ENCODE measurements at places on chromosomes 1 and 21.

DNA sequence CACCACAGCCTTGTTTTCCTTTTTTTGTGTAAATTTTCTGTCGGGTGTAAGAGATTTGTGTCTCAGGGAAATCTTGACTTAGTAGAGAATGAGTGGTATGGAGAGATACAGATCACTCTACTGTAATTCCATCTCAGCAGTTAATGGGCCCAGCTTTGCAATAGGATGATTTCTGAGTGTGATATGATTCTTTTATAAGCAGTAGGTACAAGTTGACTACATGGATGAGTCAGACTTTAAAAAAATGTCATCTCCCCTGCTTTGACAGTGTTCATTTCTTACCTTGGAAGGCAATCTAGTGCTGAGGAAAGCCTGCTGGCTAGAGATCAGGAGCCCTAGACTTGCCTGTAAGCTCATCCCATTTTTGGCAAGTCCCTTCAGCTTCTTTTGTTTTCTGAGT is 261.9 kb downstream of the RYR2 start:
- DNase-seq: no peak

DNA sequence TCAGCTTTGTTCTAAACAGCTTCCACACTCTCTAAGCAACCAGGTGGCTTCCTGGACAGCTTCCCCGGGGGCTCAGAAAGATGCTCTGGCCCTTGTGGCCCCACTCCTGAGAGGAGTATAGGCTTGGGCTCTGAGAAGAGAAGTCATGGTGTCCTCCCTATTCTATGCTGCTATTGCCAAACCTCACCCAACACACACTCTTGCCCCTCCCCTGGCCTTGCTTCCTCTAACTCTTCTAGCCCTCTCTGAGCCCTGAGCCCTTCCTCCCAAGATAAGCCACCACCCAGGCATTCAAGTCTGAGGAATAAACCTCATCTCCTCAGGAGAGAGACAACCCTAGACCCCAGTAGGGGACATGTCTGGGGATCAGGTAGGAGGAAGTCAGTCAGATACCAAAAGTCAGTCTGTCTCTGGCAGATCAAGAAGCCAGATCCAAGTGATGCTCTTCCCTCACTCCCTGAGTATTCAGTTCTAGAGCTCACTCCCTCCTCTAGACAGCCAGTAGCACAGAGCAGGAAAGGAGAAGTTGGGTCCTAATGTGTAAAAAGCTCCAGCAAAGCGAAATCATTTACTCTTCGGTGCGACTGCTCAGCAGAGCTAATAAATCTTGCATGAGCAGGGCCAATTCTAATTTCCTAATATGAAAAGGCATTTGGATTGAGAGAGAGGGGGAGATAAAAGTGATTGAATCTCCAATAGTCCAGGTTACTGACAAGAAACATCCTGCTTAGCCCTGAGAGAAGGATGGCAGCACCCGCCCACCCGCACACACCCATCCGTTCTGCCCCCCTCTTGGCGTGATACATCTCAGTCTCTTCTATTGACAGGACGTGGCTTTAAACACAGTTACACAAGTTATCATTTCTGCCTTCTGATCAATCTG is 50.5 kb downstream of the DMAP1 start:
- DNase-seq: no peak

GRCh38 chr1:221855156-221855555 is 113.3 kb upstream of the DUSP10 start:
- DNase-seq: no peak

GRCh38 chr1:10589074-10589473 is 114.3 kb downstream of the PEX14 start:
- no peak for DNase-seq

DNA sequence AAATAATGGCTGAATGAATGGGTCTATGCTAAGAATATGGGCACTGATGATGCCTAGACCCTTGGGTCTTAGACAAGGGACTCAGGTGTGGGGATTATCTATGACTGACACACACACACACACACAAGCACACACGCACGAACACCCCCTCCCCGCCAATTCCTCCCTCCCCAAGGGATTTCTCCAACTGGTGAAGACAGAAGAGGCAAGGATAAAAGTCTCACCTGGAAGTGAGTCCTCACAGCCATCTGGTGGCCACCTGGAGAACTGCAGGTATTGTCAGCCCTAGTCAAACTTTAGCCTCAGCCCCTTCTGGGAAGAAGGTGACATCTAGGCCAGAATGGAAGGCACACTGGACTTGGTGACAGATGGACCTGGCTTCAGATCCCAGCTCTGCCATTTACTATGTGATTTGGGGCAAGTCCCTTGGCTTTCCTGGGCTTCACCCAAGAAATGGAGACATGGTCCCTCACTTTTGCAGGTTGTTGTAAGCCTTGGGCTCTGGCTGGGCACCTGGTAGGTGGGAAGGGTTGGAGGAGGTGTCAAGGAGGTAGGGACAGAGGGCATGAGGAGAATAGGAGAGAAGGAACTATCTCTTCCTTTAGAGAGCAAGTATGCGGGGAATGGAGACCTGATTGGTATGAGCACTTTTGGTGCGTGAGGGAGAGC is 4.0 kb upstream of the GPR3 start:
- no peak for DNase-seq

GRCh38 chr21:39612233-39613040 is at the start of gene B3GALT5:
Gene B3GALT5 (plus strand): TSS chr21:39612940. CDS start chr21:39660560, 47,620 bp downstream.
- DNase-seq: peak; percentile 18

DNA sequence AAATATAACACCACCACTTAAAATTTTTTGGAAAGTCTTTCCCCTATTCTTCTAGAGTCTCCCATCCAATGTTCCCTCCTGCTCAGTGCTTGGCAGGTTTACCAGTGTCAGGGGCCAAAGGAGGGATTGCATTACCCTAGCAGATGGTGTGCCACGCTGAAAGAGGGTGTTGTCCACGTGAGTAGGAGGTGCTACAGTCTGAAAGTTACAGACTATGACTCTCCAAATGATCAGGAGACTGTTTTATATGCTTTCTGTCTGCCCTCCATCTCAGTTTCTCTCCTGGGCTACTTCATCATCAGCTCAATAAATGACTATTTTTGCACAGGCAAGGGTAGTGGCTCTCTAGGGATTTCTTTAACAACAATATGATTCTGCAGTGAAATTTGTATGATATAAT is 31.3 kb upstream of the ANGPTL7 start:
- DNase-seq: no peak

GRCh38 chr1:19596065-19596713 is 47.9 kb upstream of the NBL1 start:
- DNase-seq: no peak

DNA sequence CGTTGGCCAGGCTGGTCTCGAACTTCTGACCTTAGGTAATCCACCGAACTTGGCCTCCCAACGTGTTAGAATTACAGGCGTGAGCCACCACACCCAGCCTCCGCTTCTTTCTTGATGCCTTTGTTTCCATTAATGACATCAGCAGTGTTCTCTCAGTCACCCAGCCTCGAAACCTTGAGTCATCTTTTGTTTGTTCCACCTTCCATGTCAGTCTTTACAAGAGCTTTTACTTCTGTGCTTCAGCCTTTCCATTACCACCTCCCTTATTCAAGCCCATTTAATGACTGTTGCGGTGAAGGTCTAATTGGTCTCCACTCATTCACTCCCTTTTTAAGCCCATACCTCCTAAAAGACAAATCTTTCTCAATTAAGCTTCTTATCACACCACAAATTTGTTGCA is 146.6 kb upstream of the ADGRL2 start:
- no peak for DNase-seq

DNA sequence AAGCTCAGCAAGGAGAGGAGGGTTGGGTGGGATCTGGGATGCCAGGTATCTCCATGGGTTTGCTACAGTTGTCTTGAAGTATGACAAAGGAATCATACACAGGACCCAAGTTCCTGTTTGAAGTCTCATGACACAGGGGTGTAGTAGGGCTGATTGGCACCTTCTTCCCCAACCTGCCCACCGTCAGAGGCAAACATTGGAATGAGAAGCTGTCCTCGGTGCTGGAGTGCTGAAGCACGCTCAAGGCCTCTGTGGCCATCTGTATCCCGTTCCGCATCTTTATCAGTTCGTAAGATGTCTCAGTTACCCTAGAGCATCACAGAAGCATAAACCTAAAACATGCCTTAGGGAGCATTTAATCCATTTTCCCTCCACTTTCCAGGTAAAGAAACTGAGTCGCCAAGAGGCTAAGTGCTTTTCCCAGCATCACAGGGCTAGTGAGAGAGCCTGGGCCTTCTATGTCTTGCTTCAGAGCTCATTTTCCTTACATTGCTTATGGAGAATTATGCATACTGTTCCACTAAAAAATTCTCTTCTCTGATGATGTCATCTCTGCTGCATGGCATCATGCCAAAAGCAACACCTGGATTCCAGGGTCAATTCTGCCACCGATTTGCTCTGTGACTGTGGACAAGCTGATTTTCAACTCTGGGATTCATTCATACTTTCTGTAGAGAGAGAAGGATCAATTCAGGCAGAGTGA is 34.2 kb downstream of the VWA5B1 start:
- no peak for DNase-seq

GRCh38 chr1:30704765-30705509 is 18.4 kb downstream of the MATN1 start:
- peak; percentile 40 for DNase-seq

DNA sequence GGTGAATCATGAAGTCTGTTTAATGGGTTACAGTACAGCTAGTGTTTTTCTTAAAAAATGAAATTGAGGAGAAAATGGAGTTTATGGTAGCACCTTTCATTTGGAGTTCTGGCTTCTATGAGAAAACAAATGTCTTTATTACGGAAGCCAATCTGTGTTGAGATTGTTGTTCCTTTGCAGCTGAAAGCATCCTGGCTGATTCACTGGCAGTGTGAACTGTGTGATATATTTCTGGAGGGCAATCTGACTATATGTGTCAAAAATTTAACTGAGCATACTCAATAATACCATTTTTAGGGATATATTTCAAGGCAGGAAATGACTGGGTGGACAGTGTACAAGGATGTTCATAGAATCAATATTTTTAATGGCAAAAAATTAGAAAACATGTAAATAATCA is 46.6 kb upstream of the LYST start:
- DNase-seq: no peak

GRCh38 chr21:46634427-46634826 is 1.0 kb upstream of the PRMT2 start:
- no peak for DNase-seq

DNA sequence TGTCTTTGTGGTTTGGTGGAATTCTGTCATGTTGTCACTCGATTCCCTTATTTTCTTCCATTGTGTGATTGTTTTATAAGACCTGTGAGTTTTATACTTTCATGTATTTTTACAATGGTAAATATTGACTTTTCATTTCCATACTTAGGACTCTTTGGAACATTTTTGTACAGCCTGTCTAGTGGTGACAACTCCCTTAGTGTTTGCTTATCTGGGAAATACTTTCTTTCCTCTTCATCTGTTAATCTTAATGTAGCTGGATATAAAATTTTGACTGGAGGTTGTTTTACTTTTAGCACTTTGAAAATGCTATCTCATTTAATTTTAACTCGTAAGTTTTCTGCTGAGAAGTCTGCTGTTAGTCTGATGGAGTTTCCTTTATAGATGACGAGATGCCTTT is 310.5 kb downstream of the NUF2 start:
- no peak for DNase-seq

- no peak for DNase-seq
These were observed 34.8 kb upstream of the HSD3B1 start for GRCh38 chr1:119472080-119472818.

DNA sequence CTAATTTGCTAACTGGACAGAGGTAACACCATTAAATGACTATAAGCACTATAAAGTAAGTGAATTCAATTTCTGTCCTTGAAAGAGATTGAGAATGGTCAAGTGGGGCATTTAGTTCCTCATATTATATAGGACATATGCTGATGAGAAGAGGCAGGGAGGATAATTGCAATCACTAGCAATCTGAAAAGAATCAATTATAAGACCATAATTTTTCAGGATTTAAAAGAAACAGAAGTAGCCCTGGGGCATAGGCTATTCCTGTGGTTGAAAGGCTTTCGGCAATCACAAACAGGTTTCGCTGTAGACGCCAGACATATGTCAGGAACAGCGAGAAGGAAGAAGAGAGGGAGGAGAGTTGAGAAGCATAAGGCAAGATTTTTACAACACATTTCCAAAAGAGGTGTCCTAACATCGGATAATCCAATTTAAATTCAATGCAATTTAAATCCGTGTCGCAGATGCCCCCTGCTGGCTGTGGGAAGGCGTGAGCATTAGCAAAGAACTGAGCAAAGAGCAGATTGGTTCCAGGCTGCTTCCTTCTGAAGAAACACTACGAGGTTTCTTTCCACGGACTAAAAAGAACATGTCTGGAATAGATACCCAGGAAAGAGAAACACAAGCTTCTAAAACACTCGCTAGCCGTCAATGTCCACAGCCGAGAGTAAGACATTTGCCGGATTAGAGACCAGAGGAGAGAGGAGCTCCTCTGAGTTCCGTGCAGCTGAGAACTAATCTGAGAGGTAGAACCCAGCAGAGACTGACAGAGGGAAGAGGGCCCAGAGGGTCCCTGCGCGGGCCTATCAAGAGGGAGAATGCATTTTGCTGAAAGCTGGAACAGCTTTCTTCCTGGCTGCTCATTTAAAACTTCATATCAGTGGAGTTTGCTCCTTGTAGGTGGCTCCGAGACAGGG is 27.9 kb downstream of the RGS5 start:
- peak; percentile 74 for DNase-seq

DNA sequence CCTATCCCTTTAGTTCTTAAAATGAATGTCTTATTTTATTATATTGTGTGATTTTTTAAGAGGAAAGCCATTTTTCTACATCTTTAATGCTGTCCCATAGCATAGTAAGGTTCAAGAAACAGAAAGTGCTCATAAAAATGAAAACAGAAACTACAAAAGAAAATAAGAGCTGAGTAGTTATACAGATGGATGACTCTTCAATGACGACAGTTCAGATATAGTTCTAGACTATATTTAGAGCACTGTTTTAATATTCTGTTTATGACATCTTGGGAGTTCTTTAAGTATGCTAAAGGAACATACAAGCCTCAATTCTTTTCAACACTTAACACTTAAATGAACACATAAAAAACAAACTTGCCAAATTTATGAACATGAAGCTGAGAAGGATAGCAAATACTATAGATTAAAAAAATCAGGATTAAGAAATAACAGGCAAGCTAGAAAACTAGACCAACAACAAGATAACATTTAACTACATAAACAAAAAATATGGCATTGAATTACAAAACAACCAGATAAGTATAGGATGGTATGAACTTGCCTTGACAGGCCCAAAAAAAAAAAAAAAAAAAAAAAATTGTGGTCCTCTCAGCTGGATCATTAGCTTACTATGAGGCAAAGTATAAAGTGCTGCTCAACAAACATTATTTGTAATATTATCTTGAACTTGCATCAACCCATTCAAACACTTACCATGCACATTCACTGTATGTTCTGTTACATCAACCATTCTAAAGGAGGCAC is 87.9 kb downstream of the ZZZ3 start:
- no peak for DNase-seq

DNA sequence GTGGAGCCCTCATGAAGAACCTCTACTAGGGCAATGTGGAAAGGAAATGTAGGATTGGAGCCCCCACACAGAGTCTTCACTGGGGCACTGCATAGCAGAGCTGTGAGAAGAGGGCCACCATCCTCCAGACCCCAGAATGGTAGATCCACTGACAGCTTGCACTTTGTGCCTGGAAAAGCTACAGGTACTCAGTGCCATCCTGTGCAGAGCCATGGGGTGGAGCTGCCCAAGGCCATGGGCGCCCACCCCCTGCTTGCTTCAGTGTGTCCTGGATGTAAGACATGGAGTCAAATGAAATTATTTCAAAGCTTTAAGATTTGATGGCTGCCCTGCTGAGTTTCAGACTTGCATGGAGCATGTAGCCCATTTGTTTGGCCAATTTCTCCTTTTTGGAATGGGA is 17.2 kb upstream of the TSHB start:
- no peak for DNase-seq

GRCh38 chr1:217921126-217921904 is 290.2 kb downstream of the SPATA17 start:
- DNase-seq: no peak

- DNase-seq: no peak
These were observed 47.4 kb upstream of the TSPAN2 start for GRCh38 chr1:115136706-115137105.

Measured in midbrain (tissue), 1 donor.